Myocyte (in vitro differentiated cells): ENCODE measurements at places on chromosomes 4 and X. TPM values are rescaled to one million over a fixed set of nuclear protein-coding genes. Genes with fewer than 3 reads are reported as not detected.
A peak's percentile ranks its signal among the peaks of the same experiment; 100 is the strongest.

GRCh38 chrX:103584596-103584995 is 719 bp upstream of the TCEAL4 start:
- DNase-seq = peak; percentile 26

DNA sequence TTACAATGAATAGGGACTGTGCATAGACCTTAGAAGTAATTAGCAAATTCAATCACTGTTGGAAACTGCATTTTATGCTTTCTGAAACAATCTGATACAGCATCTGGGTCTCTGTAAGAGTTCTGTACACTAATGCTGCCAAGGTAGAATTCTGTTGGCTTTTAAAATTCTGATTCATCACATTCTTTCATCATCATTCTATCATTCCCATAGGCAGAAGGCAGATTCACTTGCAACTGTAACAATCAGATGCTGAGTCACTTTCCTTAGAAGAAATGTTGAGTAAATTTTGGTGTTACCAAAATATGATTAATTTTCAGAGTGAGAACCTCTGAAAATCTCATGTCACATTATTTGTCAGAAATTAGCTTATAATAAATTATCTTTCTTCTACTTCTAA is 267.2 kb downstream of the MAPK10 start:
- DNase-seq = no peak

GRCh38 chr4:184398741-184399511 is 75.4 kb downstream of the IRF2 start:
- DNase-seq = no peak

- DNase-seq = no peak
These were observed 217.1 kb upstream of the ARHGAP24 start for GRCh38 chr4:85257817-85258370.

DNA sequence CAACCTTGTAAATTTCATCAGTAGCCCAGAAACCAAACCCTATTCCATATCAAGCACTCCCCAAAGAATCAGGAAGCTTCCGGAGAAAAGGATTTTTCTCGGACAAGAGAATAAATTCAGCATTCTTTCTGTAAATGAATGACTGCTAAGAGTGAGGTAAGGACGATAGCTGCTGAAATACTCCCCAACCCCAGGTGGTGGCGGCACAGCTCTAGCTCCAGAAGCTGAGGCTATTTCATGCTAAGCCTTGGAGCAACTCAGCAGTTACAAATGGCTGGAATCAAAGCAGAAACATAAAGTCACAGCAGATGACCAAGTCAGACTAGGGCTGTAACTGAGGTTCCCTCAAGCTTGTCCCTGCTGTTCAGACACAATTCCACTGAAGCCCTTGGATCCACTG is 13.9 kb upstream of the PCDH19 start:
- no peak for DNase-seq

GRCh38 chrX:30653415-30654131 is at the start of gene GK:
TSS of gene GK (plus strand) at chrX:30653423. CDS start at chrX:30653538, 115 bp downstream.
- peak; percentile 39 for DNase-seq

- peak; percentile 46 for DNase-seq
These were observed 144.0 kb upstream of the NAP1L5 start for GRCh38 chr4:88841635-88842034.

DNA sequence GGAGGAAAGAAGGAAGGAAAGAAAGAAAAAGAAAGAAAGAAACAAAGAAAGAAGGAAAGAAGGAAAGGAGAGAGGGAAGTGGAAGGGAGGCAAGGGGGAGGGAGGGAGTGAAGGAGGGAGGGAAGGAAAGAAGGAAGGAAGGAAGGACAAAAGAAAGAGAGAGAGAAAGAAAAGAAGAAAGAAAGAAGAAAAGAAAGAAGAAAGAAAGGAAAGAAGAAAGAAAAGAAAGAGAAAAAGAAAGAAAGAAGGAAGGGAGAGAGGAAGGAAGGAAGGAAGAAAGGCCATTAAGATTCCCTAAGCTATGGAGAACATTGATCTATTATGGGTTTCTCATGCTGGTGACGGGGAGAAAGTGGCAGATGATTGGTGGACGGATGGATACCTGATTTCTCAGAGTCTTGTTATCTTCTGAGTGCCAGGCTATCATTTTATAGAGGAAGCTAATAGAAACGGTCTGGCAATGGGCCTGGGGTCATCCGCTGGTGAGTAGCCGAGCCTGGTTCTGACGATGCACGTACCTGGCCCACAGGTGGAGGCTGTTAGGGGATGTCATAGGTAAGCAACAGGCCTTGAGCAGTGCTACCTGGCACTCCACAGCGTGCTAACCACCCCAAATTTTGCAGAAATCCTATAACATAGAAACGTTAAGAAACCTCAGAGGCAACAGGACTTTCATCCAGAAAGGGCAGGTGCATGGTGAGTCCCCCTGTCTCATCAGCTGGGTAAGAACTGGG is 142.9 kb downstream of the SHOX start:
- DNase-seq = no peak

DNA sequence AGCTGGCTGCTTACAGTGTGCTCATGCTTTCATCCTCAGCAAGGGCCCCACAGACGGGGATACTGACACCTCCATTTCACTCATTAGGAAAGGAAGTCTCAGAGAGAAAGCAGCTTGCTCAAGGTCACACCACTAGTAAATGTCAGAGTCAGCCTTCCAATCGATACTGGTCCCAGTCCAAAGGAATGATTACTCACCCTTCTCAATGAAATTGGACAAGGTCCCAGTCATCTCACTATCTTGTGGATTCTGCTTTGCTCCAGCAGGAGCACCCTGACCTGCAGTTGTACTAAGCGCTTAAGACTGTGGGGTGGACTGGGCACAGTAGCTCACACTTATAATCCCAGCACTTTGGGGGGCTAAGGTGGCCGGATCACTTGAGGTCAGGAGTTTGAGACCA is 132.2 kb upstream of the SLC34A2 start:
- no peak for DNase-seq

GRCh38 chrX:115233497-115234455 is at the start of gene LRCH2:
TSS of gene LRCH2 (minus strand) at chrX:115234096. CDS start at chrX:115234041, 55 bp downstream.
- no peak for DNase-seq

DNA sequence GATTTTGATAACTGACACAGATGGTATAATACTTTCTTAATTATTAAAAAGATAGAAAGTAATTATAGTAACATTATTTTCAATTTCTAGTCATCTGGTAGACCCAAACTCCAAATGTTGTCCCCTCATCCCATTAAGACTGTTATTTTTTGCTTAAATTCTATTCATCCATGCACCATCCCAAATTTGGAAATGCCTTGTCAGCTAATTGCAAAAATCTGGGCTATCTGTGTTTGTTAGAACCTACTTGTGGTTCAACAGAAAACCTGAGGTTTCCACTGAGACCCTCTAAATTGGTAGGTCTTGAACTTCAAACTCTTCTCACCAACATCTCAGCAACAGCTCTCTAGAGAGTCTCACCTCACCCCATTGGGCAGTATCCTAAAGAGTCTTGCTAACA is 172.2 kb upstream of the ADGRL3 start:
- DNase-seq = no peak

DNA sequence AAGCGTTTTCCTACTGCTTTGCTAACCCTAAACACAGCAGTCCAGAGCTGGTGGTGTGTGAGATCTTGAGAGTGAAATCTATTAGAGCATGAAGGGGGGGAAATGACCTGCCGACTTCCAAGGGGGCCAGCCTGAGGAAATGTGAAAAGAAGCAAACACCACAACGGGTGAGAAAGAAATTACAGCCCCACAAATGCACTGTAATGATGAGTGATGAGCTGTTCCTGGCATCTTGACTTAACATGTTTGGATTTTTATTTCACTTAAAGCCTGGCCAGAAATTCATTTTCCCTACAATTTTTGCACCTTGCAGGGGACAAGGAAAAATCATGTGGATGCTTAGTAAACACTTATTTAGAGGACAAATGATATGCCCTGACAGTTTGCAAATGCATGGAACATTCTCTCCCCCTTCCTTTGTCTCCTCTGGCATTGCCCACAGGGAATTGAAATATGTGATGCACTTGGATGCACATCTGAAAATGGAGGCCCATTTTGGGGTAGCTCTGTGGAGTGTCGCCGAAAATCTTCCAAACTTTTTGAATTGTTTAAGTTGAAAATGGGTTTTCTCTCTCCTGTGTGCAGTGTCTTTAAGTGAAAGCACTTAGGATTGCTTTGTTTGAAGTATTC is 84.3 kb upstream of the TMEM150C start:
- DNase-seq = no peak

- no peak for DNase-seq
These were observed 623.5 kb upstream of the NR3C2 start for GRCh38 chr4:149065753-149066152.

DNA sequence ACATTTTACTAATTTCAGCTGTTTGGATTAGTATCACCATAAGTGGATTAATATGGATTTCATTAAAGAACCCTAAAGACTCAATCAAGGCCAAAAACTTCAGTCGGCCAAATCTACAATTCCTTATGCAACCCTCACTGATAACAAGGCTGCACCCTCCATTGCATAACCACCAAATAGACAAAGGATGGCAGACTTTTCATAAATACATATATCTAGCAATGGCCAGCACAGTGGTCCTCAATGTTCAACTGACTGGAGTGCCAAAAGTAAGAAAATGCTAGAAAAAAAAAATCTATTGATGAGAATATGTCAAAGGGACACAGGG is 46.6 kb downstream of the MID1IP1 start:
- no peak for DNase-seq

DNA sequence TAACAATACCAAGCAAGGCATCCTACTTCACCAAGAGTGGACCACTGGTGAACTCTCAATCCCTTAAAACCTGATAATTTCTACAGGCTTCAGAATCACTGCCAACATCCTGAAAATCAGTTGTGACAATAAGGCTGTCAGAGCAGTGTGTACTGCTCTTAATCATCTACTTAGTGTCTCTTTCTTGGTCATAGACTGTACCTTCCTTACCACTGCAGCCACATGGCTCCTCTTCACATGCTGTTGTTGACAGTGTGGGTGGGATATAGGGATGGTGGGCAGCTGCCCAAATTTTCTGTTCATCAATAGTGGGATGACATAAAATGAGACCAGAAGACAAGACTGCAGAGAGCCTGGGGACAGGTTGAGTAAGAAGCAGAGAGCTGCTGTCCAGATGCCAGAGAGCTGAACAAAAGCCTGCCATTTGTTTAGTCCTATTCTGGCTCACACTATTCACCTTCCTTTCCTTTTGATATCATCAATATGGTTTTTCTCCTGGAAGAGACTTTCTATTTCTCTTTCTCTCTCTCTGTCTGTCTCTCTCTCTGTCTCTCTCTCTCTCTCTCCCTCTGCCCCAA is 178.9 kb downstream of the MGST2 start:
- DNase-seq = no peak

- DNase-seq = peak; percentile 13
These were observed 163.2 kb downstream of the ANK2 start for GRCh38 chr4:113212613-113213012.

DNA sequence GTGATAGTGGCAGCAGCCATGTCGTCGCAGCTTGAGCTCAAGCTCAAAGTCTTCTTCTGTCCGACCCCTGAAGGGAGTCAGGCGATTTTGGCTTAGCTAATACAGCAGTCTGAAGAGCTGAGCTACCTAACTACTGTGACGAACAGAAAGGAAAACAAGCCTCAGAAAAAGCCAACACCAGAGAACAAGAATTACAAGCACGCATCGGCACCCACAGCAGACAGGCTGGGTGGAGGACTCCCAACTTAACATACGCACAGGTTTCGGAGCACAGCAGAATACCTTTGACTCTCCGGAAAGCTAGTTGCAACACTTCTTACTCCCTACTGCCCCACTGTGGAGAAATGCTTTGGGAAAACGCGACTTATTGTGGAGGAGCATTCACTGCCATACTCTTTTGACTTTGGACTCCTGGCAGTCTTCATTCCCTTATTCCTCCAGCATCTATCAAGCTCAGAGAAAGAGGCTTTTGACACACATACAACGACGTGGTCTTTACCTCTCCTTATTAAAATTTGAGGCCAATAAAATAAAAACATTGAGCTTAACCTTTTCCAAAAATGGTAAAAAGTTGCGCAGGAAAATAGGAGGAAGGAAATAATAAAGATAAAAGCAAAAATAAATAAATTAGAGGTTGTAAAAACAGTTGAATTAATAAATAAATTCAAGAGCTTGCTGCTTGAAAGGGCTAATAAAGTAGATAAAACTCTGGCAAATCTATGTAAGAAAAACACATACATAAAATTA is 41.3 kb upstream of the GPC3 start:
- peak; percentile 22 for DNase-seq

ADRA2C gene
- total RNA-seq = 8.7 and 9.9 TPM in 2 replicates

ATP8A1 gene
- 1.4 and 4.5 TPM in 2 replicates for total RNA-seq

OGT gene
- total RNA-seq = 105 and 154 TPM in 2 replicates

CT45A10 gene
- not detected in 2 replicates for total RNA-seq

ITGB1BP2 gene
- 109 and 135 TPM in 2 replicates for total RNA-seq

DMD gene
- 116 and 123 TPM in 2 replicates for total RNA-seq

SLC49A3 gene
- total RNA-seq = 0.10 TPM in 1 of 2 replicates, not detected in the other

PABPC1L2B gene
- total RNA-seq = not detected in 2 replicates

TDO2 gene
- total RNA-seq = 0.99 and 3.1 TPM in 2 replicates

HERC5 gene
- total RNA-seq = 1.5 and 4.9 TPM in 2 replicates

UGT2A1 gene
- not detected in 2 replicates for total RNA-seq
